Activated T-helper 1 cell treated with Interleukin-2 at 50 U/mL for 16 hours (primary cell): ENCODE measurements at places on chromosomes 13 and 19.

DNA sequence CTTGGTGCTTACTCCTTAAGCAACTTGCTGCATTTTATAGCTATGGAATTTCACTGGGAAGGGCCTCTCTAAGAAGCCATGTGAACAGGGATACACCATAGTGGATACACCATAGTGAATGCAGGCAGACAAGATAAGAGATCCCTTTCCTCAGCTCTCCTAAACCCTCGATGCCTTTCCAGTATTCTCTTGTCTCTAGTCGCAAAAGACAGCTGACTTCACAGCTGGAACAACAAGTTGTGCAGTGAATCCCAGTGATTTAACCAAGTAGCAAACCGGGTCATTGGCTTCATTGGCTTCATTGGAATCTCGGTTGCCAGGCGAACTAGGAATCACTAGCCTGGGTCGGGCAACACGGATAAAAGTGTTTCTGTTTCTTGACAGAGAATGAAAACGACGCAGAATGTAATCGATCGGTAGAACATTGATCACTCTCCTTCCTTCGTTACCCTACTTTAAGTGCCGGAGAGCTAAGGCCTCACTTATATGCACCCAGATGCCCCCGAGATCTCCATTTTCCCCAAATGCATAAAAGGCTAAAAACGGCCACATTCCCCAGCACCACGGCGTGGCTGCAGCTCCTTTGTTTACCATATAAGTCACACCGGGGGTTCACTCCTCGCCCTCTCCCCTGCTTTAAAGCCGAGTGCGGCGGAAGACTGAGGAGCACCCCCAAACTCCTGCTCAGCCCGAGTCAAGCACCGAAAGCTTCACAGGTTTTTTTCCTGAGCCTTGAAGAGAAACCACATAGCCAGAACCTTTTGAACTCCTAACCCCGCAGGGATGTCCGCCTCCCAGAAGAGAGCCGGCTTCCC, 674 bp downstream of the TRPC4 start:
- no peak for DNase-seq

GRCh38 chr19:7748756-7749155, 1.4 kb upstream of the CD209 start:
- no peak for DNase-seq

- no peak for DNase-seq
These were observed 224.8 kb downstream of the NHLRC3 start for GRCh38 chr13:39263033-39263432.

DNA sequence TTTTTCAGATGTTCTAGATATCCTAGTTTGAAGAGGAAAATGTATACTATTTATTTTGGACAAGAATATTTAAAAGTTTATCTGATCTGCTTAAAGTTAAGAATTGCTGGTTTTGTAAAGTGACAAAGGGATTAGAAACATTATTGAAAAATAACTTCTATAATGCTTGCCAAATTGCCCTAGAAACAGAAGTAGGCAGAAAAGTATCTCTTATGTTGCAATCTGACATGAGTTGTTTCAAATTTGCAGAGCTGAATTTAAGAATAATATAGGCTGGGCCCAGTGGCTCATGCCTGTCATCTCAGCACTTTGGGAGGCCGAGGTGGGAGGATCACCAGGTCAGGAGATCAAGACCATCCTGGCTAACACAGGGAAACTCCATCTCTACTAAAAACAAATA, 777.1 kb downstream of the LIG4 start:
- DNase-seq = no peak

GRCh38 chr19:2848616-2849015, 7.3 kb downstream of the ZNF555 start:
- DNase-seq = no peak

GRCh38 chr19:32876919-32877285, 7.3 kb upstream of the SLC7A9 start:
- no peak for DNase-seq
